ENCODE measurements at places on chromosomes 6 and 20.

DNA sequence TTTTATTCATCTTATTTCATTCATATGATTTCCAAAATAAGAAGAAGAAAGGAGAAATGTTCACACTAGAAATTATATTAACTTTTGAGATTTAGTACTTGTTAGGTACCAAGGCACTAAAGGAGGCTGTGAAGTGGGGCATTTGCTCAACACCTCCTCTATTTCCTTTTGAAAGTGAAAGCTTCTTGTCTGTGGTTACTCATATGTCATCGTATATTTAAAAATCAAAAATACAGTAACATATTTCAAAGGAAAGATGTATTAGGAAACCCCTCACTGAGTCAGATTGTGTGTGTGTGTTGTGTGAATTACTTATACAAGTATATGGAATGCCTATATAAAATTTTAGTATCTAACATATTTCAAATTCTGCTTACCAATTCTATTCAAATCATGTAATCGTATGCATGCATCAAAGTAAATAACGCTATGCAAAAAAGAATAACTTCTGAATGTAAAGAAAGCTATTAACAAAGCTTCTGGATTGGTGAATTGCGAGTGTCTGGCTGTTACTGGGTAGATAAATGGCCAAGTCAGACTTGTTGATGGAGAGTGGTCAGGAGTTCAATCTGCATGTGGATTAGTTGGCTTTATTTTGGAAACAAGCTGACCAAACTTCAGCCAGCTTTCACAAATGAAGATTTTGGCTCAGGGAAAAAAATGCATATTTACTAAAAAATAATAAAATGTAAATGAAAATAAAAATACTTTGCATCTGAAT, 70.9 kb downstream of the PACRG start:
- no peak for DNase-seq

GRCh38 chr6:30752157-30752927, 8.0 kb upstream of the IER3 start:
- no peak for DNase-seq

- DNase-seq, result no peak
These were observed 26.8 kb upstream of the TCFL5 start for GRCh38 chr20:62888406-62888805.

DNA sequence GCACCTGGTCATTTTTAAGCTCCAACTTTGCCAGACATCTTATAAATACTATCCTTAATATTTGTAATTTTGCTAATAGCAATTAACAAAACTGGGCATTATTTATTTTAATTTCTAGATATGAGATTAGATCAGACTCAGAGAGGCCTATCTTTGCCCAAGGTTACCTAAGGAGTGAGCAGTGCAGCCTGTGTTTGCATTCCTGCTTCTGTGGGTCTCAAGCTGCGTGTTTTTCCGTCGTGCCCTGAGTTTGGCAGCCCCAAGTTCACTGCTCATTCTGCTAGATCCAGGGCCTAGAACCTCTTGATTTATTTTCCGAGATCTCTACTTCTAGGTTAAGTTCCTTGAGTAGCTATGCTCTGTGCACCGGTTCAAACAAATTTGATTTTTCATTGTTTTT, 11.0 kb upstream of the ADGRG6 start:
- DNase-seq, result no peak

DNA sequence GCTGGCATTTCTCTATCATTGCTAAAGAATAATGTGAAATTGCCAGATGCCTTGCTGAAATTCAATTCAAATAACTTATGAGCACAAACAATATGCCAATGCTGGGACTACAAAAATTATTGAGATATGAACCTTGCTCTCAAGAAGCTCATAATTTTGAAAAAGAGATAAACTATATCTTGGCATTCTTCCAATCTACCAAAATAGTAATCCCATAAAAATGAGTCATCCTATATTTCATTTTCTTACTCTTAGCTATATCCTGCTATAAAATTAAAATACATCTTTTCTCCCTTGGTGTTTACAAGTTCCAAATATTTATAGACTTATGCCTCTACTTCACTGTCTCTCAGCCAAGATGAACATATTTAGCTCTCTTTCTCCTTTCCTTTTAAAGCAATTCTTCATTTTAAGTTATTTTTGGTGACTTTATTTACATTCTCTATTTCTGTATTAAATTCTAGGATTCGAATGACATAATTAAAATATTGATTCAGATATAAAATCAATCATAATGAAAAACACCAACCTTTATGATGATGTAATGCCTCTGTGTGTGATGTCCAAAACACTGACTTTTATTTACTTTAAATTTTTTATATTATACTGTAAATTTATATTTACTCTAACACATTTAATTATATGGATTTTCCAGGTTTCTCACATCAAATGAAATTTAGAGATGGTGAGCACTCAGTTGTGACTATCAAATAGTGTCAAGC, 152.6 kb downstream of the CDK19 start:
- DNase-seq, result no peak

DNA sequence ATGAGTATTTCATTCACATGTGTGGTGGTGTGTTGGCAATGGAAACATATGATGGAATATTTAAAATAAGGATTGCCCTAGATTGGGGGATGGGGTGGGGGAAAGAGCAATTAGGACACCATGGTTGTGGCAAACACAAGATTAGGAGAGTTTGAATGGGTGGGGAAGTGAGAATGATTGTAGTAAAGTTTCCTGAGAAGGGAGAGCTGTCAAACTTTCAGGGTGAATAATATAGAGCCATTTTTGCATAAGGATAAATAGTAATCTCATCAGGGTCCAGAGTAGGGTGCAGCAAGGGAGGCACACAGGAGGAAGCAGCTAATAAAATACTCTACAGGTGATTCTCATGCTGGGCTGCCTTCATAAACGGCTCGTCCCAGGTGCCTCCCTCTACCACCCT, 294.9 kb upstream of the MARCKS start:
- DNase-seq, result no peak

GRCh38 chr20:53148771-53149147, 176.6 kb downstream of the TSHZ2 start:
- DNase-seq, result no peak

GRCh38 chr6:84657486-84657885, 106.9 kb downstream of the TBX18 start:
- no peak for DNase-seq
